ENCODE measurements at places on chromosomes 13 and 19.

- DNase-seq, result no peak
These were observed 1.7 kb downstream of the CEACAM5 start for GRCh38 chr19:41709951-41710645.

- DNase-seq, result no peak
These were observed 5.2 kb upstream of the ZNF20 start for GRCh38 chr19:12145348-12145747.

DNA sequence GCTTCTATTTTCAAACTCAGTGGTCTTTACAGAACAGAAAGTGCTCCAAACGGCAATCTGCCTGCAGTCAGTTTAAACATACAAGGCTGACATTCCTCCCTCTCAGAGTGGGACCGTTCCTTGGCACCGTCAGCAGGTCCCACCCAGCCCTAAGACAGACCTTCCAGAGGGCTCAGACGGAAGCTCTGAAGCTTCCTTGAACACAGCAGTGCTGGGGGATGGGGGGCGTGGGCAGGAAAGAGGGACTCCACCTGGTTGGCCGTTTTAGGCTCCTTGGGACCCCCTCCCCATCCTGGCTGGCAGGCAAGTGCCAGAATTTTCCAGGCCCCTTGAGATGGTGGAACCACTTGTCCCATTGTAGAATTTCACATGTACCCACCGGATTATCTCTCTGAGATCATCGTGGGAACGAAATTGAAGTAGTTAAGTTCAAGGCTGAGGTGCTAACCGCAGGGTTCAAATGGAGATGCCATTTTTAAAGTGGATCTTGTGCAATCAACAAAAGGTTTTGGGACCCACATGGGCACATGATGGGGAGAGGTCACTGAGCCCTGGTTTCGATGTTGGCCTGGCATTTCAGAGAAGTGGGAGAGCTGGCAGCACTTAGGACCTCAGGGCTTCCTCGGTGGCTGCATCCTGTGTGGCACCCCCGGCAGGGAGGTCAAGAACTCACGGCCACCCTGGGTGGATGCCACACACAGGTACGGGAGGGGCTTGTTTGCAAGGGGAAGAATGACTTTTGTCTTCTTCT lies 46.2 kb downstream of the KLF2 start:
- peak; percentile 53 for DNase-seq

- DNase-seq, result no peak
These were observed 12.8 kb upstream of the TMEM86B start for GRCh38 chr19:55241143-55241934.

- no peak for DNase-seq
These were observed 6.9 kb downstream of the PNKP start for GRCh38 chr19:49860336-49861102.

- no peak for DNase-seq
These were observed 346.6 kb downstream of the TBC1D4 start for GRCh38 chr13:75135325-75135825.

- no peak for DNase-seq
These were observed 2689.7 kb downstream of the PCDH9 start for GRCh38 chr13:64540468-64540867.

- DNase-seq, result no peak
These were observed 120.2 kb downstream of the RXFP2 start for GRCh38 chr13:31859571-31859970.

GRCh38 chr19:12695514-12695913 lies 917 bp downstream of the FBXW9 start:
- no peak for DNase-seq

GRCh38 chr13:94173312-94173854 lies 306.1 kb downstream of the DCT start:
- no peak for DNase-seq

- no peak for DNase-seq
These were observed 3.0 kb downstream of the HOOK2 start for GRCh38 chr19:12772323-12772722.

GRCh38 chr19:3346677-3347353 lies 19.6 kb upstream of the NFIC start:
- DNase-seq, result no peak

GRCh38 chr13:20431080-20431479 lies 94.6 kb downstream of the CRYL1 start:
- no peak for DNase-seq

DNA sequence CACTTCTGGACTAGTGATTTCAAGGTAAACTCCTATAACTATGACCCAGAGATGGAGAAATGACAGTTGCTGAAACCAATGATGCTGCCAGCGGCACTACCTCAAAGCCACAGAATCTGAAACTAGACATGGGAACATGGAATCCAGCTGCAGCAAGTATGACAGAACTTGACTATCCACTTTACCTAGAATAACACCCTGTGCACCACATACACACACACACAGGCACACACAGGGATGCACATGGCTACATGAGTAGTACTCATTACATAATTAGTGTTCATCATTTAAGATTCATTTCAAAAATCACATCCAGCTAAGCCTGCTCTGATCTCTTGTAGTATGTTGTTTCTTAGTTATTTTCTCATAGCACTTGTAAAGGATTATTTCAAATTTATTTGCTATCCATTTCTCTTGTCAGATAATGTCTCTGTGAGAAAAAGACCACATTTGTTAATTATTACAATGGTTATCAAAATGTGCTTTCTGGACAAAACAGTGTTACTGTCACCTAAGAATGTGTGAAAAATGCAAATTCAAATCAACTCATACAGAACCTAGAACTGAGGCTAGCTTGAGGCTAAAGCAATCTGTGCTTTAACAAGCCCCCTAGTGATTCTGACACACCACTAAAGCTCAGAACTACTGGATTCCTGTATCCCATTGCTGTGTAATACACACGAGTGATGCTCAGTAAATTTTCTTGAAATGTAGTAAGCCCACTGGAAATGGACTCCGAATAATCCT lies 59.4 kb downstream of the WTIP start:
- no peak for DNase-seq

DNA sequence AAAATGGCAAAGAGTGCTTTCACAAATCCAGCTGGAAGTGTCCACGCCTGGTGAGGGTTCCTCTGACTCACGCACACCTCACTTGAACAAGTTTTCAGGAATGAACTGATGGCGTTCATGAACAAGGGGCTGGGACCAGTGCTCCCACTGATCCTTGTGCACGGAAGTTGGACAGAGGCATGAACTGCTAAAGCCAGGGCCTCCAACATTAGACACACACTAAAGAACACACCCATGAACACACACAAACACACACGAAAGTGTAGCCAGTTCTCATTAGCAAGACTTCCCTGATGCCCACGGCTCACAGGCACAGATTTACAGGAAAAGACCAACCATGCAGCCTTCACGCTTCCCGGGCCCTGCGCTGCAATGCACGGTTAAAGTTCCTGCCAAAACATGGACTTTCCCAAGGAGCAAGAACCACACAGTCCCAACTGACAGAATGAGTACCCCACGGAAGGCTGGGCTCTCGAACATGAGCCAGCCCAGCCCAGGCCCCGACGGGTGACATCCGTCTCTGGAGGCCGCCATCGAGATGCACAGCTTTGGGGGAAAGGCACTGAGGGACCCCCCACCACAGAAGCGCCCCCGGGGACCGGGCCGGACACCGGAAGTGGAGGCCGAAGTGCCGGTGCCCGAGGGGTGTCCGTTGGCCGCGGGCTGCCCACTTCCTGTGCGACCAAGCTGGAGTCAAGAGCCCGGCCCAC lies 808 bp downstream of the DNMT1 start:
- no peak for DNase-seq

- no peak for DNase-seq
These were observed 44.4 kb upstream of the NPAS1 start for GRCh38 chr19:46975011-46975924.

DNA sequence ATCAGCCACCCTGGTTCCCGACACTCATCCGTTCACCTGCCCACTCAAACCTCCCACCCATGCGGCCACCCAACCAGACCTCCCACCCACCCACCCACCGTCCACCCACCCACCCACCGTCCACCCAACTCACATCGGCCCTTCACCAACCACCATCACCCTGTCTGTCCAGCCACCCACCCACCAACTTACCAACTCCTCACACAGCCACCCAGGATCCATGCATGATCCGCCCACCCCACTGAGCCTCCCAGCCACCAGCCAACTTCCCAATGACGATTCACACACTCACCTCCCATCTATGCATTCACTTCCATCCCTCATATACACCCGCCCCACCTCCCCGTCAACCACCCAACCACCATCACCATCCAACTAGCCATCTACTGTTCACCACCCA lies 4.3 kb downstream of the JOSD2 start:
- no peak for DNase-seq

DNA sequence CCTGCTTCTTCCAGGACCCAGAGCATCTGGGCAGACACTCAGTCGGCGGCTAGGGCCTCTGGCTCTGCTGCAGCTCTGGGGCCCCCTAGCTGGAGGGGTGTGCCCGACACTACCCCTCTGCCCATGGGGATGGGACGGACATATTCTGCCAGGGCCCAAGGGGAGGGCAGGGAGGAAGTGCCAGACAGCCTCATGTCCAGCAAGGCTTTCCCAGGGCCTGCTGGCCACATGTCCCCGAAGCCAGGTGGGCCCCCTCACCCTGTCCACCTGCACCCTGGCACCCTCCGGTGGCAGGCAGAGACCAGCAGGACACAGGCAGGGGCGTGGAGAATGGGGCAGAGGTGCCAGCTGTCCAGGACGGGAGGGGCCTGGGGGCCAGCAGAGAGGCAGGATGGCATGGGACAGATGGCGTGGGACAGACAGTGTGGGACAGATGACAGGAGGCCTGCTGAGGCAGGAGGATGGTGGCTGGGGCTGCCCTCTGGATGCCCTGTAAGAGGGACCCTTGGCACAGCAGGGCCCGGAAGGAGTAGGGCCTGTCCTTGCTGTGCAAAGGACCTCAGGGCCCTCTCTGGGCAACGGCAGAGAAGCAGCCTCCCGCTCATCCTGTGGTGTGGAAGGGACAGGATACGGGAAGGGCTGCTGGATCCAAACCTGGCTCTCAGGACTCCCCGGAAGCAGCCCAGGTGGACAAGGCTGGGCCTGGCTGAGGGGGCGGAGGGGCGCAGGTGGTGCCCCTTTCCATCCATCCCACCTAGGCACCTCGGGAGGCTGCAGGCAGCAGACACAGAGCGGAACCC lies 29.1 kb downstream of the CEBPG start:
- no peak for DNase-seq

- DNase-seq, result no peak
These were observed 40.0 kb downstream of the MYO16 start for GRCh38 chr13:108669381-108669780.

DNA sequence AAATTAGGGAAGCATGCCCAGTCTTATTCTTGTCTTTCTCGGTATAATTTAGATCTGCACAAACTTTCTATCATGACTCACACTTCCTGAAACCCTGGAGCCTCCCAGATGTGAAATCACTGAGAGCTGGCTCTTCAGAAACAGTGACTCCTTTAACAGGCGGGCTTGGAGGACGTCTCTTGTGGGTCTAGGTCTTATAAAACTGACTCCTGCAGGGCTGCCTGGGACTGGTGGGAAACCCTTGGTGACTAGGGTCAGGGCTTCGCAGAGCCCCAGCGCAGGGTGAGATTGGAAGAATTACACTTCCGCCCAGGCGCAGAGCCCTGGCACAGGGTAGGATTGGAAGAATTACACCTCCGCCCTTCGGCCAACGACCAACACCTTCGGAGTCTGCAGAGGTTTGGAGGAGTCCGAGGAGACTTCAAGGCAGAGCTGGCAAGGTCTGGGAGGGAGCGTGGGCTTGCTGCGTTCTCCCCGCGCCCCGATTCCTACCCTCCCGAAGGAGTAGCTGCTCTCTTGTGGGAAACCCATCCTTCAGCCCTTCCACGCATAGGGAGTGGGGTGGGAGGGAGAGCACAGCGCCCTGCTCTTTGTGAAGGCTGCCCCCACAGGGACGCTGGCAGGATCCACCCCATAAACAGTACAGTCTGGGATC lies 43.4 kb upstream of the MAP3K10 start:
- DNase-seq, result no peak

- DNase-seq, result peak; percentile 60
These were observed 121.0 kb downstream of the AKAP11 start for GRCh38 chr13:42392716-42393572.

DNA sequence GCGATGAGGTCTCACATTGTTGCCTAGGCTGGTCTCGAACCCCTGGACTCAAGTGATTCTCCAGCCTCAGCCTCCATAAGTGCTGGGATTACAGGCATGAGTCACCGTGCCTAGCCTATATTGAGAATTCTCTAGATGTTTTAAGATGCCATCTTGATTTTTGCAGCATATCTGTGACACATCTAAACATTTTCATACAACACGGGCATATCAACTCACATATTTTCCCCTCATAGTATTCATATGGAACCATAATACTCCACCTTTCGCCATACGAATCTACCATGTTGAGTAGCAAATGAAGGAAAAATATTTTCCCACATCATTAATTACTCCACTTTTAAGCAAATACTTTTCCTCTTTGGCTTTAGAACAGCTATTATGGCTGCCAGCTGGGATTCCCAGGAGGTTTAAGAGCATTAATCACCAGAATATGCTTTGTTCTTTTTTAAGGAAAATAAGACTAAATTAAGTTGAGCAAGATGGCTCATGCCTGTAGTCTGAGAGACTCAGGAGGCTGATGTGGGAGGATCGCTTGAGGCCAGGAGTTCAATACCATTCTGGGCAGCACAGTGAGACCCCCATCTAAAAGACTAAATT lies 56.9 kb upstream of the GTF2F2 start:
- DNase-seq, result no peak

DNA sequence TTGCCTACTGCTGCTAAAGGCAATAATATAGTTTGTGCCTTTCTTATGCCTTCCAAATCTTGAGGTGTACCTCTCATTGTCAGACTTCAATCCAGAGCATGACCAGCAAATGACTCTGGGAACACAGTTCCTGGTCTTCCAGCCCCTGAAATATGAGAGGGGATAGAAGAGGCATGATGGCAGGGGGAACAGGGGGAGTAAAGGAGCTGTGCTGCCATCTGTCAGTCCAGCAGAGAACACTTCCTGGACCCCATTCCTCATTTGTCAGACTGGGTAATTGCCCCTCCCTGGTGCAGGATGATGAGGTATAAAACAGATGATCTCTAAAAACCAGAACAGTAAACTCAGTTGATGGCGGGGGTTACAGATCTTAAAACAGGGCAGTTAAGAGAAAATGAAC lies 618.7 kb downstream of the DIAPH3 start:
- DNase-seq, result no peak

DNA sequence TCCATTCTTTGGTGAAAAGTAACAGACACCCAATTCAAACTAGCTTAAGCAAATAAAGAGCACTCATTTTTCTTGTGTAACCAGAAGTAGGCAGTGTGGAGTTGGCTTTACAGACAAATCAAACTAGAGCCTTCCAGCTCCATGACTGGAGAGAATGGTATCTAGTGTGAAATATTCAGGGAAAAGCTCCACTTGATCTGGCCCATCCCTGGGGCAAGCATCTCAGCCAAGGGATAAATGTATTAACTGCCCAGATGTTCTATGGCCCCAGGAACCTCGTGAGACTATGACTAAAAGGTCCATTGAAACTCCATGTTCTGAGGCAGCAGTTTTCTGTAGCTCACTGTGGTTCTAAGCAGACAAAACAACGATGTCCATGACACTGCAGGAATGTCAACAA lies 49.9 kb downstream of the TBC1D4 start:
- no peak for DNase-seq

GRCh38 chr19:38877781-38878574 lies at the start of gene RINL:
Gene RINL, minus strand, starts transcription at chr19:38878275. Its CDS starts 1,533 bp downstream, at chr19:38876742.
- peak; percentile 78 for DNase-seq

- DNase-seq, result no peak
These were observed 34.5 kb upstream of the CEACAM8 start for GRCh38 chr19:42629191-42629590.

GRCh38 chr13:97999653-98000052 lies 46.2 kb downstream of the IPO5 start:
- DNase-seq, result no peak

GRCh38 chr13:52810011-52810410 lies 38.4 kb downstream of the PCDH8 start:
- DNase-seq, result no peak

GRCh38 chr13:77459592-77459991 lies 75.9 kb upstream of the SCEL start:
- no peak for DNase-seq

All from CD4-positive, alpha-beta T cell treated with Interleukin-12 subunit alpha and Interleukin-12 subunit beta, for 1 hour (primary cell).